ENCODE measurements at places on chromosomes 12 and 14.

DNA sequence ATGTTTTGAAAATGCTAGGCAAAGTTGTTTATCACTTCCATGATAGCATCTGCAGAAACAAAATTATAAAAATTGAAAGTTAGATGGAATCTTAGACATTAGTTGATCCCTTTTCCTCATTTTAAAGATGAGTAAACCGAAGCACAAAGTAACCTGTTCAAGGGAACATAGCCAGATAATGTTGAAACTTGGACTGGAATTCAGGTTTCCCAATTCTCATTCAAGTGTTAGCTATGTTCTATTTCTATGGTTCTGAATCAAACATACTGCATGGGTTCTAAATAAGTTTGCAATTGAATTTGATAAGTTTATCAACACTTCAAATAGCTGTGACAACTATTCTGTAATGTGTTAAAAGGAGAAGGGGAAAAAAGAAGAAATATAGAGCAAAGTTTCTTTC is 122.4 kb upstream of the SOX5 start:
- DNase-seq, result no peak

DNA sequence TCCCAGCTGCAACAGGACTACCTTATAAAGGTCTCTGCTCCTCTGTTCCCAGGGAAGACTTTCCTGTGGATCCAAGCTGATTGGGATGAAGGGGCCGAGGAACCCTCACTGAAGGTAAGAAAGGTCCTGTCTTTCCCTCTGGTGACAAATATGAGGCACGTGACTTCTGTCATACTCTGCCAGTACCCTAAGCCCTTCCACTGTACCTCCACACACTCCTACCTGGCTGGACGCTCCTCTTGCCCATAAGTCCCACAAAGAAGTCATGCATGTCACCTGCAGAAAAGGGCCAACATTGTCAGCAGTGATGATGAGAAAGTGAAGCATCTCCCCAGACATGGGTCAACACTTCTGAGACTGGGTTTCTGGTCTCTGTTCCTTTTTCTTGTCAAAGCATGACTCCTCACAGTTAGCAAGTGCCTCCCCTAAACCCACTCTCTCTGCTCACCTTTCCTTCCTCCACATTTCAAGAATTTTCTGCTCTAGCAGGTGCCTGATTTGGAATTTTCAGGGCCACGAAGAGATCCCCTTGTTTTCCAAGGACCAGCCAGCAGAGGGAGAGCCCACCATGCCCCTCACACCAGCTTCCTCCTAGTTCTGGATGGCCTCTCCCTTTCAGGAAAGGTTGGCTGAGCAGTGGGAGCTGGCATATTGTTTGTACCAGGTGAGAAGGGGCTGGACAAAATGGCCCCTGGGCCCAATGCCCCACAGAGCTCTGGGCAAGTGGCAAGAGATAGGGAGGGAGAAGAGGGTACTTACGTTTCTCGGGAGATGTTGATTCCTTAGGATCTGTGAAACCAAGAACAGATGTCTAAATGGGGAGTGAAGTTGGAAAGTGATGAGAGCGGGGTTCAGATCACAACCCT is 3.5 kb downstream of the TAC3 start:
- no peak for DNase-seq

- DNase-seq, result no peak
These were observed 8.1 kb downstream of the CPSF6 start for GRCh38 chr12:69247268-69248018.

- DNase-seq, result no peak
These were observed 140.5 kb upstream of the FKBP4 start for GRCh38 chr12:2654311-2654710.

DNA sequence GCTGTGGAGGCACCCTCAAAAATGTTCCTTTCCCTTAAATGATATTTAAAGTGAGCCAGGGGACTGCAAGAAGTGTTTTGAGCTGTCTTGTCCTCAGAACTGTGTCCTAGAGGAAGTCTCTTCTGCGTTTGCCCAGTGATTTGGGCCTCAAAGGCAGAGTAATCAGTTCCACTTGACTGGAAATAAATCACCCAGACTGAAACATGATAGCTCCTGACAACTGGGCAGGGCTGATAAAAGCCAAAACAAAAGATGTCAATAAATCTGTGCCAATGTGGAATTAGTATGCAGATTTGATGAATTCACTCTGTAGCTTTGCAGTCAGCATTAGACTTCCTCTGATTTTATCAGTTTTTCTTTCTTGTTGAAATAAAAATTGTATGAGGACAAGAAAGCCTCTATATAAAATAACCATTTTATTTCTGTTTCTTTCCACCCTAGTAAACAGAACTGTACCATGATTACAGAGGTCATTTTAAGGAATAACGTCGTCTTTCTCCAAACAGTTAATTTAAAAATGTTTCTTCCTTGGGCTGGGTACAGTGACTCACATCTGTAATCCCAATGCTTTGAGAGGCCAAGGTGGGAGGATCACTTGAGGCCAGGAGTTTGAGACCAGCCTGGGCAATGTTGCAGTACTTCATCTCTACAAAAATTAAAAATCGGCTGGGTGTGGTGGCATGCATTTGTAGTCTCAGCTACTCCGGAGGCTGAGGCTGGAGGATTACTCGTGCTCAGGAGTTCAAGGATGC is 180.8 kb downstream of the ERC1 start:
- DNase-seq, result no peak

- no peak for DNase-seq
These were observed 379.8 kb upstream of the FLRT2 start for GRCh38 chr14:85150166-85150565.

DNA sequence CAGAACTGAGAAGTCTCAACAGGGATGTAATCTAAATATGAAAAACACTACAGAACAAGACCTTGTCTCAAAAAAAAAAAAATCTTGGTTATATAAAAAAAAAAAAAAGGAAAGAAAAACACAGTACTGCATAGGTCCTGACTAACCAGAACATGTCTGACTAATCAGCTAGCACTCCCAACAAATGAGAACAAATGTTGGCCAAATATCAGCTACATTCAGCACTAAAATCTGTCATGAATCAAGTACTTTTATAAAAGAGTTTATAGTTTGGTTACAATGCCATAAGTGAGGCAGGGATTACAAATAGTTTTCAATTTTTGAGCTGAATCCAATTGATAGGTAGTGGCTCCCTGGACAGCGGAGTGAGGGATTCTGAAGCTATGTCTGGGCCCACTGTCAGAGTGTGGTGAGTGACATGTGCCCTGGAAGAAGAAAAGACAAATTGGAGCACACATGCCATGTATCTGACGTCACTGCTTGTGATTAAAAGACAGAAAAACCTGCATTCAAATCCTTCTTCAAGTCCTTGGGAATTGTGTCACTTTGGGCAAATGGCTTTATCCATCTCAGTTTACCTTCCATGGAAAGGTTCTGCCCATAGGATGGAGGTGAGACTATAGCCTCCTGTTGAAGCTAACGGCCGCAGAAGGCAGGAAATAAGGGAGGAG is 5.6 kb upstream of the FAM234B start:
- peak; percentile 56 for DNase-seq

- peak; percentile 17 for DNase-seq
These were observed 54.2 kb downstream of the FNTB start for GRCh38 chr14:65040666-65041433.

All from ELR (cell line).